Transverse colon (tissue), 4 donors: ENCODE measurements at places on chromosomes 7 and 10. TPM values are rescaled to one million over a fixed set of nuclear protein-coding genes. Genes with fewer than 3 reads are reported as not detected.

DNA sequence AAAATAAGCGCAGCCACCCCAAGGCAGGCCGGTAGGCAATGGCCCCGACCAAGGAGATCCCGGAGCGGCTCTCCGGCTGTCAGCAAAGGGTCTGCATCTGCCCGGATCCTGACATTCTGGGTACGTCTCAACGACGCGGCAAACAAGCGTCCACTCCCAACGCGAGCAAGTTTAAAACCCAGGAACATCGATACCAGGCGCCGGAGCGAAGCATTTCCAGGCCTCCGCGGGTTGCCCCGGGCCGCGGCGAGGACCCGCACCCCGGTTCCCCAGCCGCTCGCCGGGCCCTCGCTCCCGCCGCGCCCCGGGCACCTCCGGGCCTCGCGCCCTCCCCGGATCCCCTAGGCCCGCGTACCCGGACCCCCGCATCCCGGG lies 453 bp downstream of the URGCP start:
- peak; percentile 27 for DNase-seq

GRCh38 chr10:4649471-4649870 lies 176.5 kb upstream of the AKR1E2 start:
- DNase-seq, result no peak

- no peak for DNase-seq
Measured at GRCh38 chr10:89029181-89029580, 38.6 kb downstream of the FAS start.

DNA sequence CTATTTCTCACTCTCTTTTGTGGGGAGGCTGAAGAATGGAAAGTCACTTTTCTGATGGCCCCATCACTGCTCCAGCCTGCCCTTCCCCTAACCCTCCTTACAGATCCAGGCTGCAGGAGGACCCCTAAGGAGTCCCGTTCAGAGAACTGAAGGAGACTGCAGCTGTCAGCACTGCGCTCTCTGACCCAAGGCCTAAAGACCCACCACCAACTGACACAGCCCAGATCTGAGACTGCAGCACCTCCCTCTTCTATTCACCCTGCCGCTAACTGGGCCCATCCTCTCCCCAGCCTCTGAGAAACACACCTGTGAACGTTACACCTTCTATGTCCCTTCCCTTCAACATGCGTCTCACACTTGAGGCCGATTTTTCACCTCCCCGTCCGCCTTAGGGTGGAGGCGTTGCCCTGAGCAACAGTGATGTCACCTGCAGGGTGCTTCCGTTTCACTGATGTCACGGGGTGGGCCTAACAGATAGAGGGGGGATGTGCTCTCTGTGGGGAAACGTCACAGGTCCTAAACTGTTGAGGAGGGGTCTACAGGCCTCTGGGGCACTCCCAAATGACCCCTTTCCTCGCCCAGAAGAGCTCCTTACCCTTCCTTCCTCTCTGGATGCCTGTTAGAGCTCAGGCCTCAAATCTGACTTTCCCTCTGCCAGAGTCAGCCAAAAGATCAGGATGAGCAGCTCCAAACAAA lies 5.1 kb downstream of the ITPRIP start:
- no peak for DNase-seq

DNA sequence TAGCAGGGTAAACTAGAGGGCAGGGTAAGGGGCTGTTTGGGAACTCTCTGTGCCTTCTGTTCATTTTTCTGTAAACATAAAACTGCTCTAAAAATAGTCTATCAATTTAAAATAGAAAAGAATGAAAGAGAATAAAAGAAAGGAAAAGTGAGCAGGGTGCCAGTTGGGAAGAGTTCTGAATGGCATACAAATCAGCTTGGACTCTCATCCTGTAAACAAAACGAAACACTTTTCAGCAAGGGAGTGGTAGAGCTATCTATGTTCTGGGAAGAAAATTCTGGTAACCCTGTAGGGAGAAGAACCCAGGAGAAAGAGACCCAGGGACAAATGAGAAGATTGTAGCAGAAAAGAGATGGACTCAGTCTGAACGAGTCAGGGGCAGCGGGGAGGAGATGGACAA lies 24.6 kb downstream of the SCRN1 start:
- DNase-seq, result no peak

The SPDYE16 gene
- total RNA-seq, result not detected

The LRRD1 gene
- not detected for total RNA-seq

- DNase-seq, result no peak
Measured at GRCh38 chr7:75721426-75721825, 17.3 kb downstream of the HIP1 start.

The CFAP58 gene
- not detected for total RNA-seq

The TMEM236 gene
- 16.9 TPM for total RNA-seq

DNA sequence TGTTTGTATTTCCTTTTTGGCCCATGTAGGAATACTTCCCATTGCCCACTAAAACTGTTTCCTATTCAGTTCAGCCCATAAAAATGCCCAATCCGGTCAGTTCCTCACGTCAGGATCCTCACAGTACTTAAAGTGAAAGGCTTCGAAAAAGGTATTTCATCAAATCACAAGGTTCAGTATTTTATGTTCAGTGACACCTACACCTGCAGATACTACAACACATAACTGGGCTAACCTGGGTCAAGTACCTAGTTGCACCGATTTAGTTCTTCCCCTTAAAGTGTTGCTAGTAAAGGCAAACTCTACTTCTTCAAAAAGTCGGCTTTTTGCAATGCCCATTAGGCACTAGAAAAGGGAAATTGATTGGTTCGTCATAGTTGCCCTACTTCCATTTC lies 1.1 kb downstream of the SNX13 start:
- no peak for DNase-seq

The ARHGEF5 gene
- total RNA-seq, result 76.5 TPM

- no peak for DNase-seq
Measured at GRCh38 chr7:99194301-99194700, 13.6 kb downstream of the KPNA7 start.

- no peak for DNase-seq
Measured at GRCh38 chr10:36269222-36269621, 627.1 kb upstream of the FZD8 start.
